ENCODE measurements at places on chromosomes 7 and 10. TPM values are rescaled to one million over a fixed set of nuclear protein-coding genes. Genes with fewer than 3 reads are reported as not detected.

- DNase-seq: no peak
Observed at GRCh38 chr10:76257816-76258215, 826.4 kb downstream of the LRMDA start.

- no peak for DNase-seq
Observed at GRCh38 chr10:101941871-101942270, 98.3 kb upstream of the KCNIP2 start.

TRIM50 gene
- 0.21 TPM for total RNA-seq

GRCh38 chr10:7374795-7375194 lies 36.0 kb downstream of the SFMBT2 start:
- DNase-seq: peak; percentile 51

DNA sequence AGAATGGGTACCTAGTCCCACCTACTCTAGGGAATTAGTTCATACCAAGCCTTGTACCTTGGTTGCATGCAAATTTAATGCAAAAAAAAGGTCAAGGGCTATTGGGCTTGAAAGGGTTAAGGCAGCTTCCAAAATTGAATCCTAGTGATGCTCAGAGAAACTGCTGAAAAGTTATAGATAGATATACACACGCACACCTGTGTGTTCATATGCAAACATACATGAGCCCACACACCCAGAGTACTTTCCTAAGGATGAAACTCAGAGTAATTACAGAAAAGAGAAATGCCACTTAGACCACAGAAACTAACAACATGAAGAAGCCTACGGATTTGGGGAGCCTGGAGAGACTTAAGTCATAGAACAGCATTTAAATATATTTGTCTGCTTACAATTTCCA lies 1.5 kb downstream of the SLC25A13 start:
- DNase-seq: no peak

TBC1D12 gene
- total RNA-seq: 52.9 TPM

PAPSS2 gene
- total RNA-seq: 40.2 TPM

DNA sequence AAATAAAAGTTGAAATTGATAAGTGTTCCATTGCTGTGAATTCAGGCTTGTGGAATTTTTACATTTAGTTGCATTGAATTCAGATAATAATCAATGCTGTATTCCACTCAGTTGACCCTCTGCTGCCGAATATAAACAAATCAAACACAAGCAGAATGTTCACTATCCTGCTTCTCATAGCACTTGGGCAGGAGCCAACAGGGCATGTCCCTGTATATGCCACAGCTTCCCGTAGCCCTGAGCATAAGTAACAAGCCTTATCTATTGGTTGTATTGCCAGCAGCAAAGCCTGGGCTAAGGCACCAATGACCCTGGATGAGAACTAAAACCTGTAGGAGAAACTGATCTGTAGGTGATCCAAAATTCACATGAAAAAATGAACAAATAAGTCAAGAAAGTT lies 145.9 kb downstream of the ARHGAP12 start:
- DNase-seq: no peak

- no peak for DNase-seq
Observed at GRCh38 chr7:12485845-12486244, 82.2 kb upstream of the VWDE start.

SPDYE2 gene
- total RNA-seq: 0.16 TPM

GRCh38 chr10:73768881-73769280 lies 13.0 kb upstream of the CHCHD1 start:
- no peak for DNase-seq
